ENCODE measurements at places on chromosomes 3 and 15. TPM values are rescaled to one million over a fixed set of nuclear protein-coding genes. Genes with fewer than 3 reads are reported as not detected.

Gene MAP6D1
- 3.2 TPM for total RNA-seq

GRCh38 chr15:24917431-24917830, 37.4 kb upstream of the SNRPN start:
- DNase-seq, result no peak

DNA sequence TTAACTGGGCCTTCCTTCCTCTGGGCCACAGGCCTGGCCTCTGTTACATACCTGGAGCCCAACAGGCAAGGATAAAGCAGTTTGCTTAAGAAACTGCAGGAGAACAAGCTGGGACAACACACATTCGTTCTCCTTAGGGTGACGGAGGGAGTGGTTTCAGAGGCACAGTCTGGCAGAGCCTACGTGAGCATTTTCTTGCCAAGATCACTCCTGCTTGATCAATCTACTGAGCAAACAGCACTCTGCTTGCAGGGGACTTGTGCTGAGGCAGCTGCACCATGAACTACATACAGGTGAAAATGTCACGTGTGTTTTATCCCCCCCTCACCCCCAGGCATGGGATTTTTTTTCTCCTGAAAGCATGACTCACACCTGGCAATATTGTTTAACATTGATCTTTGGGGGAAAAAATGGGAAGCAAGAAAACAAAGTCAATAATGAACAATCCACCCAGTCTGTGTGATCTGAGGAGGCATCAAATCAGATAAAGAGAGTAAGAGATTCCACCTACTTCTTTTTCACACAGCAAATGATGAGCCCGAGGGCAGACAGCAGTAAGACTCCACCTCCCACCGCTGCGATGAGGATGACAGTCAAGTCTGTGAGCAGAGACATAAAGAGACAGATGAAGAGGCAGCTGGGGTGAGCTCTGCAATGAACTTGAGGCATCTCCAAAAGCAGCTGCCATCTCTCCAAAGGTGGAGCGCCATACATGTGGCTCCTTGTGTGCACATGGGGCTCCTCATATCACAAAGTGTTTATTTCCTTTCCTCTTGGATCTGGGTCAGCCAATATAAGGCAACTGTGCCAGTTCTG, 57.4 kb downstream of the CDCP1 start:
- DNase-seq, result no peak

Gene YEATS2
- 59.1 TPM for total RNA-seq

DNA sequence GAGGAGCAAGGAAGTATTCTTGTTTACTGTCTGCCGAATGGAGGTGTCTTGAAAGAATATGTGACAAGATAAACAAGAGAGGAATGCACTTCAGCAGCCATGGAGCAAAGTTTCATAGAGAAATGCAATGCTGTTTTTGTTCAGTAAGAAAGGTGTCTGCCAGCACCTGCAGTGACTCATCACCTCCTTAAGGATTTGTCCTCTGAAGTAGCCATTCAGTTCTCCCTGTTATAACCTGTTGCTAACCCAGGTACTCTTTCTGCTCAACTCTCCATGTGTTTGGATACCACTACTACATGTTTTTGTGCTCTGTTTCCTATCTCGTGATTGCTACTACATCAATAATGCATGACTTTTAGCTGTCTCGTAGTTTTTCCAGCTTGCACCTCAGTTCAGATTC, 328.9 kb downstream of the CHL1 start:
- no peak for DNase-seq

Measured in endothelial cell of umbilical vein (primary cell).